A549 treated with GW870086 at 1 μM for 4 hours (cell line): ENCODE measurements at places on chromosomes 5 and 9. TPM values are rescaled to one million over a fixed set of nuclear protein-coding genes. Genes with fewer than 3 reads are reported as not detected.

Gene CENPK
- total RNA-seq, result 27.9 to 33.3 TPM (median 31.4 TPM) in 5 replicates

Gene F2R
- total RNA-seq, result 34.6 to 60.1 TPM (median 53.8 TPM) in 5 replicates

Gene ENHO
- 0.88 to 2.9 TPM (median 2.0 TPM) in 5 replicates for total RNA-seq

Gene IFNA2
- not detected in 5 replicates for total RNA-seq

Gene CDKN2B
- total RNA-seq, result not detected in 5 replicates

Gene FAM114A2
- total RNA-seq, result 8.3 to 14.0 TPM (median 10.1 TPM) in 5 replicates

Gene C1QTNF2
- 0.05 to 0.16 TPM (median 0.11 TPM) in 5 replicates for total RNA-seq

Gene PTPRD
- total RNA-seq, result 0.10 to 0.25 TPM (median 0.16 TPM) in 5 replicates

Gene DAB2
- 6.9 to 9.2 TPM (median 8.5 TPM) in 5 replicates for total RNA-seq

Gene PDGFRB
- total RNA-seq, result 0.09 to 0.75 TPM (median 0.43 TPM) in 5 replicates

Gene KIF24
- 2.7 to 3.8 TPM (median 3.2 TPM) in 5 replicates for total RNA-seq

Gene TRPM3
- not detected in 5 replicates for total RNA-seq

Gene ENDOG
- 18.0 to 35.4 TPM (median 30.6 TPM) in 5 replicates for total RNA-seq

Gene GDA
- total RNA-seq, result 1.2 to 1.3 TPM (median 1.2 TPM) in 5 replicates

Gene NUTM2F
- total RNA-seq, result not detected in 5 replicates

Gene STKLD1
- total RNA-seq, result 0.53 to 1.2 TPM (median 0.68 TPM) in 5 replicates

Gene C5orf24
- total RNA-seq, result 15.7 to 24.9 TPM (median 22.8 TPM) in 5 replicates

Gene ANKRD55
- total RNA-seq, result 0.07 TPM in 1 of 5 replicates, not detected in the others

Gene PRLR
- total RNA-seq, result 0.01 to 0.19 TPM (median 0.06 TPM) in 4 of 5 replicates, not detected in the other

Gene TIMD4
- total RNA-seq, result 0.48 to 1.3 TPM (median 0.90 TPM) in 5 replicates

Gene SHOC1
- 0.05 TPM in 1 of 5 replicates, not detected in the others for total RNA-seq

Gene TSSK1B
- not detected in 5 replicates for total RNA-seq

Gene EGR1
- total RNA-seq, result 8.5 to 13.4 TPM (median 10.9 TPM) in 5 replicates

Gene HMMR
- total RNA-seq, result 19.2 to 28.1 TPM (median 24.0 TPM) in 5 replicates

Gene PHF19
- 83.5 to 140 TPM (median 121 TPM) in 5 replicates for total RNA-seq

Gene ARL14EPL
- 0.14 to 0.60 TPM (median 0.26 TPM) in 5 replicates for total RNA-seq

Gene OBP2B
- total RNA-seq, result not detected in 5 replicates

Gene ASPN
- total RNA-seq, result not detected in 5 replicates

Gene NR5A1
- 0.06 to 0.13 TPM (median 0.10 TPM) in 4 of 5 replicates, not detected in the other for total RNA-seq

Gene CARTPT
- not detected in 5 replicates for total RNA-seq

Gene GNE
- 11.6 to 17.3 TPM (median 16.6 TPM) in 5 replicates for total RNA-seq

Gene CTXN3
- not detected in 5 replicates for total RNA-seq

Gene PFN3
- total RNA-seq, result not detected in 5 replicates

Gene GABRA6
- not detected in 5 replicates for total RNA-seq

Gene MCC
- 0.19 to 0.33 TPM (median 0.20 TPM) in 5 replicates for total RNA-seq

Gene SIL1
- 23.4 to 27.9 TPM (median 25.4 TPM) in 5 replicates for total RNA-seq

Gene GPR151
- total RNA-seq, result not detected in 5 replicates

Gene SPATA31D4
- not detected in 5 replicates for total RNA-seq

Gene RNF180
- 0.16 to 0.35 TPM (median 0.29 TPM) in 5 replicates for total RNA-seq

Gene SREK1IP1
- total RNA-seq, result 8.6 to 10.2 TPM (median 9.5 TPM) in 5 replicates

Gene CMYA5
- 0.08 to 0.28 TPM (median 0.14 TPM) in 4 of 5 replicates, not detected in the other for total RNA-seq

Gene GRM6
- not detected in 5 replicates for total RNA-seq

Gene S100Z
- not detected in 5 replicates for total RNA-seq

Gene BARHL1
- not detected in 5 replicates for total RNA-seq

Gene KCNIP1
- not detected in 5 replicates for total RNA-seq

Gene GARIN3
- total RNA-seq, result not detected in 5 replicates
